ENCODE measurements at places on chromosomes 12 and 14. TPM values are rescaled to one million over a fixed set of nuclear protein-coding genes. Genes with fewer than 3 reads are reported as not detected.

DNA sequence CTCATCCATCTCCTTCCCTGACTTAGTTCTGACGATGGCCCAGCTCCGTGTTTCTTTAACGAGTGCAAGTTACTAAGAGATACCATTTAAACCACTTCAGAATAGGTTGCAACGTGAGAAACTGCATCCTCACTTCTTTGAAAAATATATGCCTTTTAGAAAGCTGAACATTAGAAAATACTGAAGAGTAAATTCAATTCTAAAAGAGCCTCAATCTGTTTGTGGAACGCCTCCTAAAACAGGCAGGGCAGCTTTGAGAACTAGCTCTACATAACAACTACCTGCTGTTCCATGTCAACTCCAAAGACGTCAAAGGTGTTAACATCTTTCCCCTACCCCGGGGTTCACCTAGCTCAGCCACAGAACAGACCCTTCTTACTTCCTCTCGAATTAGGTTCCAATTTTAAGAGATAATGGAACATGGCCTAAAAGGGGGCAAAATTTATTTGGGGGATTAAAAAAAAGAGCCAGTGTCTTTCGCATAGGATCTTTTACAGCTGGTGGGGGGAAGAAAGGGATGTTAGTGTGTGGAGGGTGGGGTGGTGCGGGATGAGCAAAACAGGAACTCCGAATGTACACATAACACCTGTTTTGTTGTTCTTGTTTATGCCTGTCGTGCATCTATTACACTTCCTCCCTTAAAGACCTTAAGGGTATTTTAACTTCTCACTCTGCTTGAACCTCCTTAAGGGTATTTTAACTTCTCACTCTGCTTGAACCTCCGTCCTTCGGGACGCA lies 3.3 kb downstream of the BHLHE41 start:
- no peak for DNase-seq

DNA sequence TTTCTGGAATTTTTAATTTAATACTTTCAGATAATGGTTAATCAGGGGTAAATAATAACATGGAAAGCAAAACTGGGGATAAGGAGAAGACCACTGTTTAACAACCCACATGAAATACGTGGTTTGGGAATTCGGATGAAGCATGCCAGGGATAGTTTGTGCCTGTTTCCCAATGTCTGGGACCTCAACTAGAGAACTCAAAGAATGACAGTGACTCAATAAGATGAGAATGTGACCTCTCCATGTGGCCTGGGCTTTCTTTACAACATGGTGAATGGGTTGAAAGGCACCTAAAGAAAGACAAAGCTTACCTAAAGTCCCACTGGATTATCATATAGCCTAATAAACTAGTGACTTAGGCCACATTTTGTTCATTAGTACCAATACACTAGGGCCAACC lies 460.3 kb upstream of the LRFN5 start:
- DNase-seq, result no peak

DNA sequence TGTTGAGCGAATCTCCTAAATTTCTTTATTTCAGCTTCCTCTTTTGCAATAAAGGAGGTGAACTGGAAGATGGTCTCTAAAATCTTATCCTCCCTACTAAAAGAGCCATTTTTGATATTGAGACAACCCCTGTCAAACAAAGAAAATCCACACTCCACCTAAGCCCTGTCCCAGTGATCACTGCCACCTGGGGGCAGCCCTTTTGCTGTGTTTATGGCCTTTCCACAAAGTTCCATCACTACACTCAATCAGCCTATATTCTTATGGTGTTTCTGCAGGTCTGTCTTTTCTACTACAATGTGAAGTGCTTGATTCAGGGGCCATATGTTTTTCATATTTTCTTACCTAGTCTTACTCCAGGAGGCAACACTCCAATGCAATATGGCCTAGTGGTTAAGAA lies 163.7 kb downstream of the BMP4 start:
- DNase-seq, result no peak

- DNase-seq, result no peak
Observed at GRCh38 chr14:52463375-52463774, 88.9 kb downstream of the TXNDC16 start.

- no peak for DNase-seq
Observed at GRCh38 chr12:19201661-19202060, 72.1 kb downstream of the PLEKHA5 start.

Gene COCH
- total RNA-seq, result 0.57 TPM
